ENCODE measurements at places on chromosomes 16 and 17. TPM values are rescaled to one million over a fixed set of nuclear protein-coding genes. Genes with fewer than 3 reads are reported as not detected.

PRR35 gene
- total RNA-seq, result not detected

DNA sequence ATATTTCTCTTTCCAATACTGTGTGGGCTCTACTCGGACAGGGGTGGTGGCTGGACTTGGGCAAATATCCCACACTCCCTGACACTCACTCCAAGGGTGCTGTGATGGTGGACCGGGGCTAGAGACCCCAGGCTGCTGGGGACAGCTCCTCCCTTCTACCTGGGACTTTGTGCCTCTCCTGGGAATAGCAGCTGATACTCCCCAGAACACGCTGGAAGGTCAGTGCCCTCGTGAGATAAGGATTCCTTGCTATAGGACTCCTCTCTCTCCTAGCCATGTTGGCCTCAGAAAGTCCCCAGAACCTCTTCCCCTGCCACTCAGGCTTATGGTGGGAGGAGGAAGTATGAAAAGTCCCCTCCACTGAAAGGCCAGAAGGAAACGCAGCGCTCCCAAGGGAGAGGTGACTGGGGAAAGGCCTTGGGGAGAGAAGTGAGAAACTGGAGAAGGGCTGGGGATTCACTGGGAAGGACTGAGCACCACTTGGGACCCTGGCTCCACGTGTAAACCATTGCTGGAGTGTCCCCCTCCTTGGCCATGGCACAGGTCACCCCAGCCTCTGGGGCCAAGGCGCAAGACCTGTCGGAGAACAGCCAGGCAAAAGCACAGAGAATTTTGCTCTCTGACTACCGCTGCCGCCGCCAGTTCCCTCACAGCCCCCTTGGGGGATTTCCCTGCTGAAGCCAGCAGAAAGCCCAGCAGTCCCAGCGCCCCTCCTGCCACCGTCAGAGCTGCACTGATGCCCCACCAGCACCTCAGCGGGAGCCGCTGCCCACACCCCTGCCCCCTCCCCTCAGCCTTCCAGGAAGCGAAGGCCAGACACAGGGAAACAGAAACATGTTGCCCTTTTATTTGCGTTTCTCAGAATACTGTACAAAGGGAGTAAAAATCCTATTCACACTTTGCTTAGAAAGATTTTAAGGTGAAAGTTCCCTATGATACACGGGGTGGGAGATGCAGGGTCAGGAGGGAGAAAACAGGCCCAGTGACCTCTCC, 2.1 kb upstream of the GSDMB start:
- peak; percentile 28 for DNase-seq

DNA sequence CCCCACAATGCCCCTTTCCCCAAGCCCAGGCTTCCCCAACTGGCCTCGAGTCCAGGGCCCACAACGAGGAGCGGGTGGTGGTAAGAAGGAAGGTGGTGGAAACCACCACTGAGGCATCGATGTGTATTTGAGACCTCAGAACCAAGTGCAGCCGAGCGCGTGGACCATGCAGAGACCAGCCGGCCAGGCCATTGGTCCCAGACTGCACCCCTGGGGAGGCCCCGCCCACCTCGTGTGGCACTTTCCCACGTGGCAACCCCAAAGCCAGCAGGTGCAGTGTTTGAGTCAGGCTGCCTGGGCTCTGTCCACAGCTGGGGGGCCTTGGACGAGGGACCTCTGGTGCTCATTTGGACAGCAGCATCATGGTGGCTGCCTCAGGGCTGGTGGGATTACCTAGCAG, 28.1 kb upstream of the BAHCC1 start:
- DNase-seq, result no peak

RASD1 gene
- 1.2 TPM for total RNA-seq

NACA2 gene
- total RNA-seq, result not detected

Data from T-cell (primary cell).